ENCODE measurements at places on chromosomes 5 and 9.

- DNase-seq: no peak
Observed at GRCh38 chr5:76732405-76733048, 16.6 kb downstream of the F2R start.

- DNase-seq: no peak
Observed at GRCh38 chr5:684751-685216, 8.4 kb downstream of the TPPP start.

DNA sequence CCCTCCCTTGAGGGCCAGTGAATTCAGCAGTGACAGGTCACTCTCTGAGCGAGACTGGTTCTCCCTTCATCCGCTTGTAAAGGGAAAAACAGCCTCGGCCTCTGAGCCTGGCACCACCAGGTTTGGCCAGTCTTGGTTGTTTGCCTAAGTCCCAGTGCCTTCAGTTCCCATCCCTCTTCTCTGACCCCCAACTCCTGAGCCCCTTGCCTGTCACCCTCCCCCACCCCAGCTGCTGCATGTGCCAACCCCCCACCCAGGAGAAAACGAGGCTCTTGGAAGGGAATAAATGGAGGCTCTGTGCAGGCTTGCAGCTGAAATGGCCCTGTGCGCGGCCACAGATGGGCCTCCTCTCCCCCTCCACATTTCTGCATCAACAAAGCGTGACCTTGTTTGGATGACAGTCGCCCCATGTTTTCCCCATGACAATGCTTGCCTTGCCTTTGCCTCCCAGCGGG, 3.1 kb downstream of the URM1 start:
- DNase-seq: no peak

GRCh38 chr5:132265336-132266030, 8.0 kb downstream of the PDLIM4 start:
- DNase-seq: peak; percentile 96

GRCh38 chr5:56574778-56575177, 240.6 kb upstream of the MAP3K1 start:
- no peak for DNase-seq

Measured in choroid plexus epithelial cell (primary cell).